ENCODE measurements at places on chromosomes 6 and 20.

DNA sequence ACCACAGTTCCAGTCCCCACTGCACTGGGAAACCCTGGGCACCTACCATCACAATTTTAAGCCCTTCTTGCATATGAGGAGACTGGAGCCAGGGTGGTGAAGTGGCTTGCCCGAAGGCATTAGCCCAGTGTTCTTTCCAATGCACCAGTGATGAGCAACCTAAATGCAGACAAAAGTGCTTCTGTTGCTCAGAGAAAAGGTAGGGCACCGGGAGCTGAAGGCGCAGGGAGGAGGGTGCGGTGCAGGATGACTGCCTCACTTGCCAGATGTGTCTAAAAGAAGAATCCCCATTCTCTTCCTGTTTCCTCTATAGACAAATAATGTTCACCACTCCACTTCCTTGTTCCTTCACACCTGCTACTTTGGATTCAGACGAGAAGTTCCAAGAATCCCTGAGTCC, 86.5 kb downstream of the QRSL1 start:
- no peak for DNase-seq

- no peak for DNase-seq
Observed at GRCh38 chr20:43372051-43372450, 85.6 kb upstream of the SRSF6 start.

GRCh38 chr6:36823421-36824096, 15.7 kb downstream of the CPNE5 start:
- DNase-seq: no peak

DNA sequence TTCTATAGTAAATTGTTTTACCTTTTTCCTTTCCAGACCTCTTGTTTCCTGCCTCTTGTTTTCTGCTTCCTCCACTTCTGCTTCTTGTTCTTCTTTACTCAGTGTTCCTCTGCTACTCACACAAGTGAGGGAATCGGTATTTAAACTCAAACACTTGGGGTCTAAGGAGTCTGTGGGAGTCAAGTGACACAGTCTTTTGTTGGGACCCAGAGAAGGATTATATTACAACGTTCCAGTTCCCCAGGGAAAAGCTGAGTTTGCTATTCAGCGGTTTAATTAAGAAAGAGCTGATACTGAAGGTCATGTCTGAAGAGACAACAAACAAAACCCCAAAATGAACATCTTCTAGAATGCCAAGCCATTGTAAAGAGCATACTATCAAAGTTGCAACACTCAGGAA, 107.8 kb upstream of the CITED2 start:
- DNase-seq: no peak

GRCh38 chr6:107815846-107816245, 8.3 kb downstream of the SCML4 start:
- no peak for DNase-seq

DNA sequence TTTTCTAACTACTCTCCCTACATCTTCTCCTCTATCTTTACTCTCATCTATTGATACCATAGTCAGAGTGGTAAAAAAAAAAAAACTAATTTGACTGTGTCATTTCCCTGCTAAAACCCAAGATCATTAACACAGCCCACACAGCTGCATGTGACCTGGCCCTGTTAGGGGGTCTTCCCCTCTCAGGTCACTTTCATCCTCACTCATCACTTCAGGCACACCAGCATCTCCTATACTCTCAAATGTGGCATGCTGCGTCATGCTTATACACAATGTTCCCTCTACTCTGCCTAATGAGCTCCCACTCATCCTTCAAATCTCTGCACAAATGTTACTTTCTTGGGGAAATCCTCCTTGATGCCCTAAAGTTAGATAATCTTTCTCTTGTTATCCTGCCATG, 86.8 kb downstream of the CDK19 start:
- no peak for DNase-seq

DNA sequence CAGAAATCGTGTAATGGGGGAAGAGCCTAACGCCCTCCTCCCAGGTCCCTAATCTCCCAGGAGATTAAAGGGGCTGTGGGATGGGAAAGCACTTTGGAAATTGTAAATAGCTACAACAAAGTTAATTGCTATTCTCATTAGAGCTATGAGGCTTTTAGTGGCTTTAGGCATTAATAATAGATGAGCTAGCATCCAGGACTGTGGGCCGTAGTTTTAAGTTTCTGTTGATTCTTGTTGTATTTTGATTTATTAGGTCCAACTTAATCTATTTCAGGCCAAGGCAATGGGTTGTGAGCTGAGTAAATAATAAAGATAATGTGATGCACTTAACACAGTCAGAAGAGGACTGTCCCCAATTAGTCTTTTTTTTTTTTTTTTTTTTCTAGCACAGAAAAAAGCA, 67.7 kb downstream of the ANKRD6 start:
- DNase-seq: no peak

DNA sequence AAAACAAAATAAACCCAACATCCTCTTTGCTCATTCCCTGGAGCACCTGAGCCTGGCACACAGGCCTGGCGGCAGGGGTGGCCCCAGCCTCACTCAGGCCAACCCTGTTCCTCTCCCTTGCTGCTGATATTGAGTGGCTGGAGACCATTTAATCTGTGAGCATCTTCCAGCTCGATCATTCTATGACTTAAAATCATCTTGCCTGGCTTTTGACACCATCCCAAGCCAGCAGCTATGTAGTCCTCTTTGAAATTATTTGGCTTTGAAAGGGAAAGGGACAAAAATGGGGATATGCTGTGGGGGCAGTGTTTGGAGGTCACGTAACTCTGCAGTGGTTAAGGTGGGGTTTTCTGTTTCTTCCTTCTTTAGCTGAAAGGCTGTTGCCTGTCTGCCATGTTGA, 22.8 kb downstream of the EZR start:
- DNase-seq: no peak

GRCh38 chr6:46491201-46491627, at the start of gene RCAN2:
RCAN2 (minus strand) TSS chr6:46491449.
- no peak for DNase-seq

Data from activated naive CD4-positive, alpha-beta T cell (primary cell).